ENCODE measurements at places on chromosomes 1 and 21.

- no peak for DNase-seq
Observed at GRCh38 chr1:8643542-8644536, 173.6 kb downstream of the RERE start.

GRCh38 chr1:29362764-29363163 is 126.4 kb downstream of the PTPRU start:
- peak; percentile 13 for DNase-seq

GRCh38 chr1:151816548-151817352 is 11.5 kb upstream of the LINGO4 start:
- no peak for DNase-seq

DNA sequence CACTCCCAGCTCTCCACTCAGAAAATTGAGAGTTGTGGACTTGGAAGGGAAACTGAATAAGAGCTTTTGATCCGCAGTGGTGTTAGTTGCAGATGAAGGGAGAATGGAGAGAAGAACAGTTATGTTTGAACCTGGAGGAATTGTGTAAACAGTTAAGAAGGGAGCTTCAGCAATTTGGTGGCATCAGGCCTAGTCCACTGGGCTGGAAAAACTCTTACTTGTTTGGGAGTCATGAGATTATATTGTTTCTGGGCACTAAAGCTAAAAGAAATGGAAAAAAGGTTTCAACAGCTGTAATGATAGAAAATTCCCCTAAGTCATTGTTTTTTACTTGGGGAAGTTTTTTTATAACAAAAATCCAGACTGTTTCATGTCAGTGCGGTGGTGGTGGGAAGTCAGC is 256.1 kb upstream of the C1orf87 start:
- DNase-seq: no peak

DNA sequence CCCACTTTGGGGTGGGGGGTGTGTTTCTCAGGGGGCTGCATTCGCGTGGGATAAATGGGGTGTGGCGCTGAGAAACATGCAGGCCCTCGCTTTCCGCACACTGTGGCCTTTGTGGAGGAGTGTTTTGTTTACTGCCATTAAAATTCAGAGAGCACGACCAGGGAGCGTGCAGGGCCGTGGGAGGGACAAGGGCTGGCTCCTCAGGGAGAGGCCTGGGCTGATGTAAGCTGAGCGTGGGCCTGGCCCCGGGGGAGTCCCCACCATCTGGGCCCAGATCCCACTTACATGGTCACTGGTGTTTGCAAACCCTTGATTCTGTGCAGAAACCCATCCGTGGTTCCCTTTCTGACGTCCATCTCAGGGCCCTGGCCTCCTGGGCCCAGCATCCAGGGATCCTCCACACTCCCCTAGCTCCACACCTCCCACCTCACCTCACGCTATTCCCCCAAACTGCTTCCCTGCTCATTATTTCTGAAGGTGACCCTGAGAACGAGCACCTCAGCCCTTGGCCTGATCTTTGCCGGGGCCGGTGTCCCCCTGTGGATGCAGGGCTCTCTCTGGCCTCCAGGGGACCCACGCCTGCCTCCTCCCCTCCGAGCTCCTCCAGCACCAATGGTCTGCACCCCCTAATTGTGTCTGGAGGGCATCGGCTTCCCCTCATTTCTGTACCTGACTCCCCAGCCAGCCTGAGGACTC is 92.5 kb upstream of the SIM2 start:
- DNase-seq: no peak

DNA sequence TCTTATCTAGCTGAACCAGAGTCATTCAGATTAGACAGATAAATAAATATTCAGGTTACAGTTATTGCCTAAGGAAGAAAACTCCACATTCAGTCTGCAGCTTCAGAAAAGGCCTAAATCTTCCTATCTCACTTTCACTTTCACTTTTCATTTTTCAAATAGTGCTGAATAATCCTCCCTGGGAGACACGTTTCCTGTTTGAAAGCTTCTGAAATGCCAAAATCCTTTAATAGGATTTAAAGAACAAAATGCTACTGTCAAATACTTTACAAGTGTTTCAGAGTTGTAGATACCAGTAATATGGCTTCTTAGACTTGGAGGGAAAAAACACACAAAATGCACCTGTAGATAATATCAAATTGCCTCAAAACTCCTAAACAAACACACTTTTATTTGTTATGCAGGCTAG is 3.9 kb downstream of the PSMB2 start:
- no peak for DNase-seq

GRCh38 chr1:91604632-91605031 is 104.0 kb downstream of the CDC7 start:
- no peak for DNase-seq

DNA sequence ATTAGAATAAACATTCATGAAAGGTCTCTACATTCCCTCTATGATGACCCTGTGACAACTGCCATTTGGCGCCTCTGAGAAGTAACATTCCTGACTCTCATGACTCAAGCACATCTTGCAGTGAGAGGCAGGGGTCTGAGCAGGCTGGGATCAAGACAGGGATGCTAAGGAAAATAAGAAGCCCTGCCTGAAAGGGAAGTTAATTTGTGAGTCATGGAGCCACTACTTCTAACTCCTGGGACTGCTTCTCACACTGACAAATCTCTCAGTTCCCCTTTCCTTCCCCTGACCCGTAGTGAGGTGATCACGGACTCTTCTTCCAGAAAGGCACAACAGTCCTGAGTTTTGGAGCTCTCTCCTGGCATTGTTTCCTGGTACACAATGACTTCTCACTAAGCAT is 231.9 kb downstream of the TNR start:
- DNase-seq: no peak

DNA sequence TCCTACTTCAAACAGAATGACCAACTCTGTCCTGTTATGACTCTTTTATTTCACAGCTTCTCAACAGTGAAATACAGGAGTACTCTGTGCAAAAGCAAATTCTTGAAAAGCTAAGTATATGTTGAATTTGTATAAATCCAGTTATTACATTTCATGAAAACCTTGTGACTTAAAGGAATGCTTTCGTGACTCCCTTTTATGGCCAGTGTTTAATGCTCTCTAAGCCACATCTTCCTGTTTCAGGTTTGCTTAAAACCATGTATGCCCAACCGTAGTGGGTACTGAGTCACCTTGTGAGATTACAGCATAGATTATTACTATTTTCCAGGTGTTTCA is 40.2 kb upstream of the KIF1B start:
- DNase-seq: peak; percentile 16

DNA sequence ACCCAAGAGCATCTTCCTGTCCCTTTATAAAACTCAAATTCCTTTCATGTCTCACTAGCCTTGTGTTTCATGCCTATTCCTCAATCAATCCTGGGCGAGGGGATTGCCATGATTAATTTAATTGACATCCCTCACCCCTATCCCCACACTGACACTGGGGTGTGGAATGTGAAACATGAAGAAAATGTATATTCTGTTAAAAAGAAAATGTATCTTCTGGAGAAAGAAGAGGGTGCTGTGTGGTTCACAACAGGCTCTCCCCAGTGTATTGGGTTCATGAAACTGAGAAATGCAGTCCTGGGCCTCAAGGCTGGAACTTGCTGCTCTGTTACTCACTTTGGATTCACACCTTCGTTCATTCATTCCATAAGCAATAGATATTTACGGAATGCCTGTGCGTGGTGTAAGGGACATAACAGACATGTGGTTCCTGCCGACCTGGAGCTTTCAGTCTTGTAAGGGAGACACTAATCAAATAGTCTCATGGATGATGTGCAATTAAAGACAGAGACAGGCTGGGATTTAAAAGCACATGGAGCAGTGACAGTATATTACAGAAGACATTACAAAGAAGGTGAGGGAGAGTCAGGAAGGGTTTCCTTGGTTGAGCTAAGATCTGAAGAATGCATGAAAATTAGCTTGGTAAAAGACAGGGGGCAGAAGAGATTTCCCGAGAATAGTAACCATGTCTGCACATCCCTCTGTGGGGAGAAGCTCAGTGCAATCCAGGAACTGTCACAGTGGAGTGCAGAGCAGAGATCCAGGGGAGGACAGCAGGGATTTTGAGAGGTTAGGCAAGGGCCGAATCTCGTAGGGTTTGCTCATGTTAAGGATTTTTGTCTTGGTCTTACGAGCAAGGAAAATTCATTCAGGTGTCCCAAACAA is 32.1 kb downstream of the SERTAD4 start:
- no peak for DNase-seq

- DNase-seq: no peak
Observed at GRCh38 chr1:29963946-29964345, 727.6 kb downstream of the PTPRU start.

GRCh38 chr1:67184838-67185421 is 18.7 kb downstream of the IL23R start:
- no peak for DNase-seq

- DNase-seq: no peak
Observed at GRCh38 chr1:35668506-35668905, 27.2 kb upstream of the PSMB2 start.

GRCh38 chr1:109730666-109731065 is 10.2 kb downstream of the GSTM3 start:
- DNase-seq: no peak

GRCh38 chr21:29230551-29231261 is 68.0 kb upstream of the BACH1 start:
- no peak for DNase-seq

GRCh38 chr1:53765657-53766056 is 26.7 kb upstream of the GLIS1 start:
- DNase-seq: no peak

- DNase-seq: no peak
Observed at GRCh38 chr1:51644533-51645197, 27.8 kb downstream of the OSBPL9 start.

DNA sequence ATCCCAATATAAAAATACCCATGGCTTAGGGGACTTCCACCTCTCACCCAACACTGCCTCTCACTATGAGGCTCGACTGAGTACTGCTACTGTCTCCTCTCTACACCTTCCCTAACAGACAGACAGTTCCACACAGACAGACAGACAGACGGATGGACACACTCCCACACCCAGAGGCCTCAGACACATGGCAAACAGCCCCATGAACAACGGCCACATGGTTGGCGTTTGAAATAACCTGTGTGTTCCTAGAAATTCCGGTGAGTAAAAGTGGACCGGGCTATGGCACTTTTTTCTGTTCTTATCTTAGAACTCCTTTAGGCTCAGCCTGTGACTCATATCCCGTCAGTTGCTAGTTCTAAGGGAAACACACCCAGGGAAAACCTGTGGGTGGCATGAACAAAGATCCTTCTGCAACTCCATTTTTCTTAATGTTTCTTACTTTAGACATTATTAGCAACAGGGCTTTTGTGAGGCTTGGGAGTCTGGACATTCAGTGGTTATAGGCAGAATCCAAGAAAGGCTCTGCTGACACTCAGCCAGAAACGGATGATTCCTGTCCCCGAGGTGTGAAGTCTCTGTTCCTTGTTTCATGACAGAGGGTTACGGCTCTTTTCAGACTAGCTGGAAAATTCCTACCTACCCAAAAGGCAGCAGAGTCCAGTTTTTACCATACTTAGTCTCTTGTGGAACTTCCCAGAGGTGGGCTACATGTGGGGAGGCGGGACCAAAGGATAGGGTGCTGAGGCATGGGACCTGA is 90.5 kb upstream of the TLR5 start:
- no peak for DNase-seq

- no peak for DNase-seq
Observed at GRCh38 chr1:90989990-90990389, 31.8 kb downstream of the ZNF644 start.

- DNase-seq: no peak
Observed at GRCh38 chr1:245872475-245872874, 634.6 kb downstream of the SMYD3 start.

DNA sequence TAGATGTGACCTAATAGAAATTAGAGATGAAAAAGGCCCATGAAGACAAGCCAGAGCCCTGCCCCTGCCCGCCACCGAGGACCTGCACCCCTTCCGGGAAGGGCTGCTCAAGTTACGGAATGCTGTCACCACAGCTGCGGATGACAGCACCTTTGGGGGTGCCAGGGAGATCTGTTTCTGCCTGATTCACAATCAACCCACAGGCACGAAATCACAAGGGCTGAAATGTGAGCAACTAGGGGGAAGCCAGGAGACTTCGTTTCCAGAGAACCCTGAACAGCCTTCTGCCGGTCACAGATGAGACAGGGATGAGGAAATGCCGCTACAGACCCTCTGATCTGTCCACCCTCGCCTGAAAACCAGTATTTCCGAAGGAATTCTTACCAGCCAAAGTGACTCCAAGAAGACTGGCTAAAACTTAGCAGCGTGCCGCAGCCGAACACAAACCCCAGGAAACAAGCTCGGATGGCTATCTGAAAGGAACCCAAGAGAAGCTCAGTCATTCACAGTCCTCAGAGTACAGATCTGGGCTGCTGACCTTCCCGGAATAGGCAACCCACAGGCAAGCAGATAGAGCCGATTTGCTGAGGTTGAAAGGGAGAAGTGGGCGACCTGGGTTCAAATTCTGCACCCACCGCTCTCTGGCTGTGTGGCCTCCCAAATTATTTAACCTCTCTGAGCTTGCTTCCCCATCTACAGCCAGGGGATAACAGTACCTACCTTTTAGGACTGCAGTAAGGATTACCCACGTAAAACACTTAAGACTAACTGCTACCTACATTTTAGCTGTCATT is 1.1 kb downstream of the ICMT start:
- no peak for DNase-seq

GRCh38 chr1:67960766-67961165 is 89.7 kb downstream of the DIRAS3 start:
- no peak for DNase-seq

DNA sequence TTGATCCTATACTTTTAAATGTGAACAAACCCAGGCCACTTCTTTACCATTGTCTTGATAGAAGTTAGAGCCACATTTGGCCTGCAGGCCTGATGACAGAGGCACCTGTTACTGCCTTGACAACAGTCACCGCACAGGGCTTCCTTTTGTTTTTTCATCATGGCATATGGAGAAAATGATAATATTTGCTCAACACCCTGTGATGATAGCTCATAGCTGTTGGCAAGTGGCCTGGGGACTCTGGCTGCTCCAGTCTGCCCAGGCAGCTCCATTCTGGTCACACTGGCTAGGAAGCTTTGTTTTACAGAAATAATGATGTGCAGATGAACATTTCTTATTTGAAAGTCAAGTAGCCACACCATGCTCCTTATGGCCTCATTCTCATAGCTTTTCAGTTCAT is 89.6 kb upstream of the GPR88 start:
- DNase-seq: no peak

DNA sequence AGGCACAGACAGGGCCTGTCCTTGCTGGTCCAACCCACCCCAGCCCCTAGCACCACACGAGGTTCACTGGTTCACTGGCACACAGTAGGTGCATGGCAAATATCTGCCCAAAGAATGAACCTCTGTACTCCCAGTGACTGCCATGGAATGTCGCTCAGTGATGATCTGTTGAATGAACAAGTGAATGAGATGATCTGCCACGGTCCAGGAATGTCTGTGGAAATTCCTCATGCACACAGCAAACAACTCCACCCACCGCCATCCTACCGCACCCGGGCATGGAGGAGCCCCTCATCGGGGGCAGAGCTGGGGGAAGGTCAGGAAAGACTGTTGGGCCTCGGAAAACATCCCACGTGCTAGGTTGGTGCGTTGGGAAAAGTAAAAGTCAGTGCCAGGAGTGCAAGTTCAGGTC is 1.7 kb downstream of the HSPG2 start:
- no peak for DNase-seq

- DNase-seq: no peak
Observed at GRCh38 chr1:91790392-91790791, 95.6 kb downstream of the TGFBR3 start.
